ENCODE measurements at places on chromosomes 3 and 15. TPM values are rescaled to one million over a fixed set of nuclear protein-coding genes. Genes with fewer than 3 reads are reported as not detected.

GRCh38 chr3:127412578-127413317, 124.9 kb upstream of the PRR20G start:
- DNase-seq = peak; percentile 7

DNA sequence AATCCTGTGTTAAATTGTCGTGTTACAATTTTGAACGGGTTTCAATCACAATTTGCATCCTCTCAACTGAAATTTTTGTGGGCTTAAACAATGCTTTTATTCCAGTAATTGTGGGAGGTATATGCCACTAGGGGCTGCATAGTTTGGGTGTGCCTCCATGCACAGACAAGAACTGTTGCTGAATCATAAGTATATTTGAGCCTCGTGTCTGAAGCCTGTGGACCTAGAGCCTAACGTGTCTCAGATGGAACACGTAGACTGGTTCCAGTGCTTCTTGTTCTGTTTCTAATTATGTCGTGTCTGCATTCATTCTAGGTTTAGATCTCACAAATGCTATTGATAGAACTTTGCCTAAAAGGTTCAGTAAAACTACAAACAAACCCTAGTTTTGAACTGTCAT, 363.4 kb downstream of the RBMS3 start:
- DNase-seq = peak; percentile 22

DNA sequence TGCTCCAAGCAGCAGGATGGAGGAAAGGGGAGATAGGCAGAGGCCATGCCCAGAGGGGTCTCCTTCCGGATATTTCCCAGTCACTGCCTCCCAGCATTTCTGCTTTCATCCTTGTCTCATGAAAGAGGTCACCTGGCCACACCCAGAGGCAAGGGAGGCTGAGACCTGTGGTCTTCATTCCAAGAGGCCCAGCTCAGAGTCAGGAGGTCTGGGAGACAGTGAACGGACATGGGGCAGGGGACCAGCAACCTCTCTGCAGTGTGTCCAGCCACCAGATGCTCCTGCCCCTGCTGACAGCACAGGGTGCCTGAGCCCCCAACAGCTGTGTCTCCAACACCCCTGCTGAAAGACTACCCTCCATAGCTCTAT, 111.2 kb downstream of the CHSY1 start:
- DNase-seq = no peak

DNA sequence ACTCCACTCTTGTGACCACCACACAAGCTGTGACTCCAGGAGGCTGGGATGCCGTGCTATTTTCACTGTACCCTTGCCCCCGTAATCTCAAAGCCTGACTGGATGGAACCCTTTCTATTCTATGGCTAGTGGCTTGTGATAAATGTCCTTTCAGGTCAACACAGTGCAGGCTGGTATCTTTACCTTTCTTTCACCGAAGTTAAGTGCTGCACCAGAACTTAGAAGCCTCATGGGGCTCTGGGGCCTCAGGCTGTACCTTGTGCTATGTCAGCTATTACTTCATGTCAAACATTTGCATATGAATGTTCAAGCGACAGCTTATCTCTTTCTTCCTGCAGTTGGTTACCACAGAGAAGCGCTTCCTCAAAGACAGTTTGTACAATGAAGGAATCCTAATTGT, 66.8 kb downstream of the RPL39L start:
- DNase-seq = no peak

- peak; percentile 45 for DNase-seq
Measured at GRCh38 chr3:160665784-160666526, 11.0 kb upstream of the ARL14 start.

DNA sequence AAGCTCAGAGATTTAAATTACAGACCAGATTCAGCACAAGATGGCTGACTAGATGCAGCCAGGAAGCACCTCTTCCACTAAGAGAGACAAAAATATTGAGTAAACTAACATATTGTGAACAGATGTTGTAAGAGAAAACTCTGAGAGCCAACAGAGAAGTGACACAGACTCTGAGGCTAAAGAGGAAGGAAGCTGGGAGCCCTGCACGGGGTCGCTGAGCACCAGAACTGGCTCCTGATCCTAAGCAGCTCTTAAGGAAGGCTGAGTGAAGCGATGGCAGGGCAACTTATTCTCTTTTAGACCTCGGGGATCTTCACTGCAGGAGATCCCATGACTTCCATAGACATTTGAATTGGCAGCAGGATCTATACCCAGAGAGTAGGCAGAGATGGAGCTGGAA, 578.0 kb upstream of the GRM7 start:
- DNase-seq = no peak

DNA sequence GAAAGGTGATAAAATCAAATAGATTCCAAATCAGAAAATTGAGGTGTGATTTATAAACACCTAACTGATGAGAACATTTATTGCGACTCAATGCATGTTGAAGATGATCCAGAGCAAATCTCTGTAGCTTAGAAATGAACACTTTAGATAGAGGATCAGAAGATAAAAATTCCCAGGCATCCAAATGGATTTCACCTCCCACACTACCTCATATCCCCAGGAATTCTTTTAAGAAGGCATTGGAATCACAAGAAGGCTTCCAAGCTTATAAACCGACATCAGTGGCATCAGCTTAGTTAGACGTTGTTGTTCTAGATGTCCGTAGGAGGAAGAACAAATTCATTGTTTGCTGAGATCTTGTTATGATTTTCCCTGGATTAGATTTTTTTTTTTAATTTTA, 154.4 kb downstream of the EBLN2 start:
- DNase-seq = no peak

- no peak for DNase-seq
Measured at GRCh38 chr3:29201604-29202003, 79.3 kb upstream of the RBMS3 start.

GRCh38 chr3:43166406-43166805, 60.5 kb upstream of the POMGNT2 start:
- no peak for DNase-seq

DNA sequence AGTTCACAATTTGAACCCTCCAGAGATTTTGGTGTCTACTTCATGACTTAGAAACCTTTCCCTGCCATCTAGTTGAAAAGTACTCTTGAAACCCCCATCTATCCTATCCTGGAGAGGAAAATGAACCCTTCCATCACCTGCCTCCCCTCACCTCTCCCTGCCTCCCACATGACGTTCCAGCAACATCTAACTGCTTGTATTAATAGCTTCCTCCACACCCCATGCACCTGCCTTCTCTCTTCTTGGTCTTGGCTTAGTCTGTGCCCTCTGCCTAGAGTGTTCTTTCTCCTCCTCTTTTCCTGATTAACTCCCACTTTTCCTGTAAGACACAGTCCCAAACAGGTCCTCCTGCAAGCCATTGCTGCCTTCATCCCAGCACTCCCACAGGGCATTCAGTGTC, 107.8 kb downstream of the LIPC start:
- no peak for DNase-seq

GRCh38 chr3:42894698-42895579, 11.0 kb upstream of the ZNF662 start:
- no peak for DNase-seq

- no peak for DNase-seq
Measured at GRCh38 chr3:112013784-112014143, 15.0 kb downstream of the TAGLN3 start.

DNA sequence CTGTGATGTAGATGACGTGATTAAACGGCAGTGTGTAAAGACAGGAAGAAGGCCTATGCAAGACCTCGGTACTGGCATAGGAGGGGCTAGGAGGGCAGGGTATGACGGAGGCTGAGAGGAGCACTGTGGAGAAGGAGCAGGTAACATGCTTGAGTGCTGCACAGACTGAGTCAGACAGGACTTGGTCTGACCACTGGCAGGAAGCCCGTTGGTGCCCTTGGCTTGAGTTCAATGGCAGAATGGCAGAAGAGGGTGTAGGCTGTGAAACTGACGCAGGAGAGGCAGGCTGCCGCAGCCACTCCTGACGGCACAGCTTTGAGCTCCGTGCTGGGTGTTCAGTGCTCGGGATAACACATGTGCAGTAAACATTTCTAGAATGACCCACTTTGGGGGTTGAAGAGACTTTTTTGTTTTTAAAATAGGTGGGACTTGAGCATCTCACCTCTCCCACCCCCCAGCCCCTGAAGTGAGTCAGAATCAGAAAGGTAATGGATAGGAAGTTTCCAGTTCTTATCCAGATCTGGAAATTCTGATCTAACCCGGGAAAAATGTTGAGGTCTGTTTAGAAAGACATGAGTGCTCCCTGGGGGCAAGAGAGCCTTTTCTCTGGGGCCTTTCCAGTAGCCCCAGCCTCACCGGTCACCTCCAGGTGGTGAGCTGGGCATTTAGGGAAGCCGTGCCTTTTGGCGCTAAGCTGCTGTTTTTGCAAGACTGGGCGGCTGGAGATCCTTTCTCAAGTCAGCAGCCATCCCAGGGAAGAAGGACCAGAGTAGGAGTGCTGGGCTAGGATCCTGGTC, 126.4 kb downstream of the RPLP1 start:
- no peak for DNase-seq

DNA sequence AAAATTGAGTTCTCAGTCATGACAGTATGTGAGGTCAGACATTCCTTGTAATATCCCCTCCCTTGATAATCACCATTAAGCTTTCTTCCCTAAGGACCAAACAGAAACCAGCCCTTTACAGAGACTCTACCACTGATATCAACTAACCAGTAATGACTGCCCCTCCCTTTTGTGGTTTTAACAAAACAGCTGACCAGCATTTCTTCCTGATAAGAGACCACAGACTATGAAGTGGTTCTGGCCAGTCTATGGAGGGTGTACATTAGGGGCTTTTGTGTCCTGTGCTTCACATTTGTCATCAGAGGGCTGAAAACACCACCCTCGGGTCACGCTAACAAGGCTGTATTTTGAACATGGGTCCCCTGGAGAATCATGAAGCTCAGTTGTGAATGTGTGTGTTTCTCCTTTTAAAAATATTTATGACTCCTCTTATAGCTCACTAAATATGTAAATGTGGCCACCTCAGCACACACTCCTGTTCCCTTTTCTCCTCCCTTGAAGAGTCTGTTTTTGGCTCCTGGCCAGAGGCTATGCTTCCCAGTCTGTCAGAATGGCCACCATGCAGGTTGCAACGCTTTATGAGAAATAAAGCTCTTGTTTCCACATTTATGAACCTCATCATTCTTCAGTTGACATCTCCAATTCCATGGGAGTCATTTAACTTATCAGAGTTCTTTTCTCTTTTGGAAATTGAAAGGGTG, 239.3 kb downstream of the CPNE4 start:
- no peak for DNase-seq

DNA sequence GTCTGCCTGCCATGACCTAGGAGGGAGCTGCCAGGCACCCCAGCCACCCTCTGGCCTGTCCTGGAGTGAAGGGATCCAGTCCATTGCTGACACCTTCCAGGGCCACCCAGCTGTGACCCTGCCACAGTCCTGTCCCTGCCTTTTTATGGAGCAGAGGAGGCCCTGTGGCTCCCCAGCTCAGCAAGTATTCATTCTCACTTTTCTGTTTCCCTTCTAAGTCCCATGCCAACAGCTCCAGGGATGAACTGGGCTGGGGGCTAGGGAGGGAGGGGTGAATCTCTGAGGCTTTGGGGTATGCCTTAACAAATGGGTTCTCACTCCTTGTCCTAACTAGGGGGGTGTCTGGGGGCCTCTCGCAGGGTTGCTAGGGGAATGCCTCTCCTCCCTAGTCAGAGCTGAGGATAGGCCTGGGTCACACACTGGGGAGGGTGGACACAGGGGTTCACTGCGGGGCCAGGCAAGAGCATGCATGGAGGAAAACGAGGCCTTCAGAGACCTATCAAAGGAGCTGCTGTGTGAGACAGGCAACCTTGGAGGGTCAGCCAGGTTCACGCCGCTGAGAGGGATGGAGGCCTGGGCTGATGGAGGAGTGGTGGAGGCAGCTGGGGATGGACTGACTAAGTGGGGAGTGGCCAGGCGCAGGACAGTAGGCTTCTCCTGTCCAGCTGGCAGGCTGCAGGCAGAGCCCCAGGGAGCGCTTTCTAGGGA, 31.8 kb downstream of the EPHB3 start:
- peak; percentile 44 for DNase-seq

- DNase-seq = no peak
Measured at GRCh38 chr3:56776556-56776950, 25.2 kb downstream of the ARHGEF3 start.

The HRG gene
- polyA plus RNA-seq = not detected

The RARB gene
- 15.2 TPM for polyA plus RNA-seq

The TMEM89 gene
- polyA plus RNA-seq = not detected

The CHRM5 gene
- not detected for polyA plus RNA-seq

The PAK6 gene
- 0.07 TPM for polyA plus RNA-seq
